ENCODE measurements at places on chromosomes 12 and 14.

- no peak for DNase-seq
Measured at GRCh38 chr12:29552994-29553748, 55.7 kb upstream of the OVCH1 start.

DNA sequence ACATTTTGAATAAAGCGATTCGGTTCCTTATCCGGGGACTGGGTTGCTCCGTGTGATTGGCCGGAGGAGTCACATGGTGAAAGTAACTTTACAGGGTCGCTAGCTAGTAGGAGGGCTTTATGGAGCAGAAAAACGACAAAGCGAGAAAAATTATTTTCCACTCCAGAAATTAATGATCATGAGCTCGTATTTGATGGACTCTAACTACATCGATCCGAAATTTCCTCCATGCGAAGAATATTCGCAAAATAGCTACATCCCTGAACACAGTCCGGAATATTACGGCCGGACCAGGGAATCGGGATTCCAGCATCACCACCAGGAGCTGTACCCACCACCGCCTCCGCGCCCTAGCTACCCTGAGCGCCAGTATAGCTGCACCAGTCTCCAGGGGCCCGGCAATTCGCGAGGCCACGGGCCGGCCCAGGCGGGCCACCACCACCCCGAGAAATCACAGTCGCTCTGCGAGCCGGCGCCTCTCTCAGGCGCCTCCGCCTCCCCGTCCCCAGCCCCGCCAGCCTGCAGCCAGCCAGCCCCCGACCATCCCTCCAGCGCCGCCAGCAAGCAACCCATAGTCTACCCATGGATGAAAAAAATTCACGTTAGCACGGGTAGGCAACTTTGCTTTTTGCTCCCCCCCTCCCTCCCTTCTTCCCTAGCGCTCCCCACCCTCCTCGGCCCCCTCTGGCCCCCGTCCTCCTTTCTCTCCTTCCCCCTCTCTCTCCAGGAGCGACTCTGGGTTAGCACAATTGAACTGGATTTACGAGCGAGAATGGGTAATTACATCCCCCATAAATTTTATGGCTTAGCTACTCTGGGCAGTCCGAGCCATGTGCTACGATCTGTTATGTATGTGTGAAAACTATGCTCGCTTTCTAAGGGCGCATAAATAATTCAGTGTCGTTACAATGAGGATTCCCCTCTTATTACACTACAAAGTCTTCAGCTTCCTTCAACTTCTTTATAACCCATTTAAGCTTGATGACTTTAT, at the start of gene HOXC4:
Gene HOXC4 (plus strand): TSS at position 85 of the 991 bp plus-strand sequence. CDS start 88 bp downstream, at position 173.
- peak; percentile 31 for DNase-seq

DNA sequence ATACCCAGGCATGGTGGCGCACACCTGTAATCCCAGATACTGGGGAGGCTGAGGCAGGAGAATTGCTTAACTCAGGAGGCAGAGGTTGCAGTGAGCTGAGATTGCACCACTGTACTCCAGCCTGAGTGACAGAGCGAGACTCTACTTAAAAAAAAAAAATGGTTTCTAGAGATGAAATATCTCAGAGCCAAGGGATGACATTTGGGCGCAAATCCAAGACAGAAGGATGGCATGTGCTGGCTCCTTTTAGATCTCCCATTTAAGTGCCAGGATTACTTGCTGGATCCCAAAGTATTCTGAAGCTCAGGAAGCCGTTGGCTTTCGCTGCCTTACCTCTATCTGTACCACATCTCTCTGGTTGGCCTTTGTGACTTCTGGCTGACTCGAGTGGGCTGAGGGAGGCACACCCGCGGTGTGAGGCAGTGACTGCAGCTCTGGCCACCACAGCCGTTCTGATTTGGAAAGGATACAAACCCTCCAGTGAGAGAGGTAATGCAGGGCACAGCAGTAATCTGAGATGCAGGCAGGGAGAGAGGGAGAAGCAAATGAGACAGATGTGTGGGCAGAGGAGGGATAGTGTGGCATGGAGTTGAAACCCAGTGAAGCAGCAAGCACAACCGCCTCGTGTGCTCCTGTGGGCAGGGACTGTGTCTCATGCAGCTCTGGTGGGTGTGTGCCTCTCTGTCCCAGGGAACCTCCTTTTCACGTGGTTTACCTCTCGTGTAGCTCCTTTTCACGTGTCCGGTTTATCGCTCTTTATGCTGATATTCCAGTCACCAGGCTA, 4.9 kb downstream of the B4GALNT3 start:
- peak; percentile 15 for DNase-seq

- DNase-seq = no peak
Measured at GRCh38 chr14:33674927-33675326, 275.9 kb downstream of the EGLN3 start.

GRCh38 chr14:64649383-64649998, 54.7 kb upstream of the PLEKHG3 start:
- no peak for DNase-seq

DNA sequence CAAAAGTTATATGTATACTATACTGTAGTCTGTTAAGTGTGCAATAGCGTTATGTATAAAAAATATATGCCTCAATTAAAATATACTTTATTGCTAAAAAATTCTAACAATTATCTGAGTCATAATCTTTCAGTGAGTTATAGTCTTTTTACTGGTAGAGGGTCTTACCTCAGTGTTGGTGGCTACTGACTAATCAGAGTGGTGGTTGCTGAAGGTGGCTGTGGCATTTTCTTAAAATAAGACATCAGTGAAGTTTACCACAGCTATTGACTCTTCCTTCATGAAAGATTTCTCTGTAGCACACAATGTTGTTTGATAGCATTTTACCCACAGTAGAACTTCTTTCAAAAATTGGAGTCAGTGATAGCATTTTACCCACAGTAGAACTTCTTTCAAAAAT, 23.4 kb downstream of the POLR3B start:
- DNase-seq = no peak

- no peak for DNase-seq
Measured at GRCh38 chr14:64877846-64878245, 1.9 kb downstream of the SPTB start.

DNA sequence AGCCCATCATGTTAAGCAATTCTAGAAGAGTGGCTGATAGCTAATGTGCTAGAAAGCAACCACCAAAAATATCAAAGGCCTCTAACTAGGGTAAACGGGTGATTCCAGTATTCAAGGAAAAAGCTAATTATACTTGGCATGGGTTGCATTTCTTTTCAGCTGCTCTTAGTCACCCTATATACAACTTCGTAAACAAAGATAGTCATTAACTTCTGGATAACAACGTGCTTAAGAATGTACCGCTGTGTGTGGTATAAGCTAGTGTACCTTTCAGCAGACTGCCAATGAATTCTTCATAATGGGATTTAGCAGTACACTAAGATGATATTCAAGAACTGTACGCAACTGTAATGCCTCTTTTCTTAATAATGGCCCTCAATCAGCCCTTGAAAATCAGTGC, 42.2 kb upstream of the SLC6A13 start:
- no peak for DNase-seq

DNA sequence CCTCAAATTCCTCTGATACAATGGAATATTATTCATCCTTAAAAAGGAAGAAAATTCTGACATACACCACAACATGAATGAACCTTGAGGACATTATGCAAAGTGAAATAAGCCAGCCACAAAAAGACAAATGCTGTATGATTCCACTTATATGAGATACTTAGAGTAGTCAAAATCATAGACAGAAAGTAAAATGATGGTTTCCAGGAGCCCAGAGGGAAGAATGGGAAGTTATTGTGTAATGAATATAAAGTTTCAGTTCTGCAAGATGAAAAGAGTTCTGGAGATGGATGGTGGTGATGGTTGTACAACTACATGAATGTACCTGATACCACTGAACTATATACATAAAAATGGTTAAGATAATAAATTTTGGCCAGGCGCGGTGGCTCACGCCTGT, 18.3 kb downstream of the VWF start:
- no peak for DNase-seq

GRCh38 chr12:127294651-127295210, 972.2 kb upstream of the TMEM132C start:
- DNase-seq = no peak

DNA sequence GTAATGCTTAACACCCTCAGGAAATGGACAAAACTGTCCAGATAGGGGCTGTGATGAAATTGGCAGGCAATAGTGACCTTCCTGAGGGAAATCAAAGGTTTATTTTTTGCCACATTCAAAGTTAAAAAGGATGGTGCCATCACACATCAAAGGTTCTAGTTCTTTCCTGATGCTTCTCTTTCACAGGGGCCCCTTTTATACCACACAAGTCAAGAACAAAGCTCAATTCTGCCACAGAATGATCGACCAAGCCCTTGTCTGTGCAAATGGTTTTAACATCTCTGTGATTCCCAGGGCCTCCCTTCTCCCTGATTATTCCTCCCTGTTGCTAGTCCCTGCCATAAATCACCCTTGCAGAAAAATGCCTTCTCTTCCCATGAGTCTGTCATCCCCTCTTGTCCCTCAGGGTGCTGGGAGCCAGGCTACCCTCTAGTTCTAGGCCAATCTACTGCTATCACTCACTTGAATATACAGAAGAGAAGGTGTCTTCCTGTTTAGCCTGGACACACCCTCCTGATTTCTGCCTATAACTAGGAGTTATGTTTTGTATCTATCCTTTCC, 22.7 kb downstream of the SMCO2 start:
- no peak for DNase-seq

- peak; percentile 78 for DNase-seq
Measured at GRCh38 chr14:51776102-51776894, 84.1 kb upstream of the GNG2 start.

GRCh38 chr12:66118240-66118891, 12.2 kb downstream of the LLPH start:
- no peak for DNase-seq

- DNase-seq = no peak
Measured at GRCh38 chr14:62905566-62905965, 139.7 kb downstream of the KCNH5 start.

- DNase-seq = no peak
Measured at GRCh38 chr12:45208604-45209487, 7.0 kb upstream of the ANO6 start.

DNA sequence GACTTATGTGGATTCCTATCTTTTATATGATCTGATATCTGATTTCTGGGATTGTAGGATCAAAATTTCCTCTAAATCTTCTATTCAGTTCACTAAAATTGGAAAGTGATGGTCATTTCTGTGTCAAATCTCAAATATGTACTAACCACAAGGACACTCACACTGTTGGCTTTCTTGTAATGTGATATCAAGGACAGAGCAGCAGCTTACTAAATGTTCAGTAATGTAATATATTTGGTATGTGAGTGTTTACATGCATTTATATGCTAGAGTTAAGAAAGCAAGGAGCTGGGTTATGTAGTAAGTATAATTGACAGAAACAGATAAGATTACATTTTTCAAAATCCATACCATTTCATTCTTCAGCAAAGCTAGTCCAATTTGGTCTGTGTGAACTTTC, 16.5 kb downstream of the PUS7L start:
- DNase-seq = no peak

DNA sequence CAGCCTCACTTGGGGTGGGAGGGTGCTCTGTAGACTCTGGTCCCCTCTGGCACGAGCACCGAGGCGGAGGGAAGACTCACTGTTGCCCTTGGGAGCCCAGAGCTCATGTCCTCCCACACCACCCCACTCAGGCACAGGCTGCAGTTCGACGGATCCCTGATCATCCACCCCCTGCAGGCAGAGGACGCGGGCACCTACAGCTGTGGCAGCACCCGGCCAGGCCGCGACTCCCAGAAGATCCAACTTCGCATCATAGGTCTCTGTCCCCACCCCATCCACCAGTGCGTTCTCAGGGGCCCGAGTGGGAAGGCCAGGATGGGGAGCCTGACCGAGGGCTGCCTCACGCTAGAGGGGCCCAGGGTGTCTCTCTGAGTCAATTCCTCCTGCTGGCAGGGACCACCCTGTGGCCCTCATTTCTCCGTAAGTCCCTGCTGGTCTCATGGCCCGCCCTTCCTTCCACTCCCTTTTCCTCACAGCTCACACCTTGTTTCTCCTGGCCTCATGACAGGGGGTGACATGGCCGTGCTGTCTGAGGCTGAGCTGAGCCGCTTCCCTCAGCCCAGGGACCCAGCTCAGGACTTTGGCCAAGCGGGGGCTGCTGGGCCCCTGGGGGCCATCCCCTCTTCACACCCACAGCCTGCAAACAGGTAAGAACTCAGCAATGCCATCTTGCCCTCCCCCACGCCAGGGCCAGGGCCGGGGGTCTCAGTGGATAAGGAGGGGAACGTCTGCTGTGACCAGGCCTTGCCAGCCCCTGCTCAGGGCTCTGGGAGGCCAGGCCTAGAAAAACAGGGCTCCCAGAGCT, 27.0 kb downstream of the PAPLN start:
- DNase-seq = no peak

- no peak for DNase-seq
Measured at GRCh38 chr12:99455350-99456035, 192.1 kb upstream of the GARIN6 start.

DNA sequence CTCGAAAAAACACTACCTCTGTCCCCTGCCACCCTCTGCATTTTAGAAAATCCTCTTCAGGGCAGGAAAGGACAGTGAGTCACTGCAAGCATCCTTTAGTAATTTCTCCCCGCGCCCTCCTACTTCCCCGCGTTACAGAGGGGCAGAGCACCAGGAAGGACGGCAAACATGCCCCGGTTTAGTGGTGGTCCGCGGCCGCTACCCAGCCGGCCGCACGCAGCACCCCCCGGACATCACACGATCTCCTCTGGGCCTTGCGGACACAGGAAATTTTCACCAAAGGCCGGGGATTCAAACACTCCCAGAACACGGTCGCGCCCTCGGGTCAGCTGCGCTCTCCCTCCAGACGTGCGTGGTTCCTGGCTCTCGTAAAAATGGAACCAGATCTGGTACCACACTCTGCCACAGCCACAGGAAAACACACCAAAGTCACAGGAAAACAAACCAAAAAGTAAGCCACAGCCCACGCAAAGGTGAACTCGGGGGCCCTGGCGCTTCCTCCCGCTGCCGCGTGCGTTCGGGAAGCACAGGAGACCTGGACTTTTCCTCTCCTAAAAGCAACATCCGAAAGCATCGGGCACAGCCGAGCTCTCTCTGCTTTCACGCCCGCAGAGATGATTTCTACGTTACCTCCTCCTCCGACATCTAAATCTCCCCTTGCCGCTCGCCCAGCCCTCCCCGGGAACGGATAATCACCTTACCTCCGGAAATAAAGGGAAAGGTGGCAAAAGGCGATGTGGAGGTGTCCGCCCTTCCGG, 839 bp downstream of the SLC38A1 start:
- no peak for DNase-seq

DNA sequence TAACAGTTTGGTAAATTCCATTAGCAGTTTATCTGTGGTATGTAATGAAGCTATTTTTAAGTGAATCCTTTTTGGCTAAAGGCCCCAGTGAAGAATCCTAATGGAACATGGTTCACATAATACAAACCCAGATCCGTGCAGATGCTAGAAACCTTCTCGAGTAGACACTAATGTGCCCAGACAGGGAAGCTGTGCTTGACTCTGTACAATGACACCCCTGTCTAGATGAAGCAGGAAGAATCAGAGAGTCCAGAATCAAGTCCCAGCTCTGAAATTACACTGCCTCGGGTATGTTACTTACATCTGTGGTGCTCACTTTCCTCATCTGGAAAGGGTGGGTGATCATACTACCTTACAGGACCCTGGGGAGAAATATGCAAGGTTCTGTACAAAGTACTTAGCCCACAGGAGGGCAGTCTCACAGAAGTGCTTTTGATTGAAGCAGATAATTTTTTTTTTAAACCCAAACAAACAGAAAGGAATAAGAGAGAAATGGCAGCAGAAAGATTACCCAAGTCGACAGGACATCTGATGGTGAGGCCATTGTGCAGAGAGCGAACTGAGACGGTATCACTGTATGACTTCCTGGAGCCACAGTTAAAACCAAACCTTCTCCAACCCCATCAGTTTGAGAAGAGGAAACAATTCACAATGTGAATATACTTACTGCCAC, 8.5 kb downstream of the CRACR2A start:
- DNase-seq = no peak

GRCh38 chr12:14514154-14514842, 53.4 kb downstream of the PLBD1 start:
- no peak for DNase-seq

GRCh38 chr12:6754411-6754810, 1.5 kb upstream of the MLF2 start:
- no peak for DNase-seq

Measured in NCI-H1694 treated with DMSO at 0.1 percent for 48 hours (cell line).